Nucleus accumbens (tissue), 56 donors: ENCODE measurements at places on chromosomes 6 and 20.
A peak's percentile ranks its signal among the peaks of the same experiment; 100 is the strongest.

DNA sequence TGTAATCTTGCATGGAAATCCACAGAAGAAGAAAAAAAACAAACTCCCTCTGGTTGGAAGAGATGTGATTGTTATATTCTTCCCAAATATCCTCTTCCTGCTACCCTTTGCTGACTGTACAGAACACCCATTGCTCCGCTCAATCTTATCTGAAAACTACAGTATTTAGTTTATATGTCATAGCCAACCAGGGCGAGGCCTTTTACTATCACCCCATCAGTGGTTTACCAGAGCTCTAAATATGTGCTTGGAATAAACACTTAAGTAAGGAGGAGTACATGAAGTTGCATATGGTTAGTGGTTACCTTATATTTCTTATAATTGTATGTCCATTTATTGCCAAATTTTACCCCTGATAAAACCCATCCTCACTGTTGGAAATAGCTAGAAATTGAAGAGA, 12.2 kb downstream of the PRL start:
- no peak for DNase-seq

GRCh38 chr6:27757307-27757706, 154.9 kb downstream of the OR2B2 start:
- DNase-seq: no peak

- no peak for DNase-seq
These were observed 1.9 kb downstream of the POU5F1 start for GRCh38 chr6:31168606-31169005.

DNA sequence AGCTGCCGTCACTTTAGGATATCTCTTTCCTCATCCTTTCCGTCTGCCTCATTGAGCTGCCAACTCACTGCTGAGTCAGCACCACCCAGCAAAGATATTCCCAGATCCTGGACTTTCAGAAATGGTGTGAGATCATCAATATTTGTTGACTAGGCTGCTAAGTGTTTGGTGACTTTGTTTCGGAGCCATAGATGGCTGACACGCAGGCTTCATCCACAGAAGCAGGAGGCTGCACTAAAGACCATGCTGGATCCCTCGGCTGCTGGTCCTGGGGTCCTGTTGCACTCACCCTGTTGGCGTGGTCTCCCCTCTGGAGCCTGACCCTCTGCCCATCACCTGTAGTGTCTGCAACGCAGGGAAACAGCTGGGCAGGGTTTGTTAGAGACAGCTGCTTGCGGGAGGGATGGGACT, 96.5 kb downstream of the ERMARD start:
- no peak for DNase-seq

- peak; percentile 11 for DNase-seq
These were observed 3.0 kb upstream of the ABCF1 start for GRCh38 chr6:30568245-30568644.

DNA sequence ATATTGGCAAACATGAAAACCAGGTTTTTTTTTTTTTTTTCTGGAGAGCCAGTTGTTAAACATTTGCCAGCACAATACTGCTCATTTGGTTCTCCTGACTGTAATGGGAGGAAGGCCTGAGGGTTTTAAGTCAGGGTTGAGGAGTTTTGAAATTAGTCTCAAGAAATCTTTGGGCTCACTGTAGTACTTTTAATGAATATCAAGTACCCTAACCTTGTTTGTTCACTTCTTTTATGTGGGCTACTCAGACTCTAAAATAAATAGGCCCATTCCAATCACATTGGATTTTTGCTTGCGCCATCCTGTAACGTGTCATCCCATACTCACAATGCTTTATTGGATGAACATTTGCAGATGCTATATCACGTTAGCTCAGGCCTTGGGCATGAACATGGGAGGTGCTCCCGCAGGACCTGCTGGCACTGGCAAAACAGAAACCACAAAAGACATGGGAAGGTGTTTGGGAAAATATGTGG, 146.9 kb downstream of the DNAH8 start:
- DNase-seq: no peak

GRCh38 chr6:8017276-8017701, 46.9 kb downstream of the BLOC1S5 start:
- no peak for DNase-seq

- DNase-seq: no peak
These were observed 95.4 kb upstream of the DEFB112 start for GRCh38 chr6:50145125-50145524.

DNA sequence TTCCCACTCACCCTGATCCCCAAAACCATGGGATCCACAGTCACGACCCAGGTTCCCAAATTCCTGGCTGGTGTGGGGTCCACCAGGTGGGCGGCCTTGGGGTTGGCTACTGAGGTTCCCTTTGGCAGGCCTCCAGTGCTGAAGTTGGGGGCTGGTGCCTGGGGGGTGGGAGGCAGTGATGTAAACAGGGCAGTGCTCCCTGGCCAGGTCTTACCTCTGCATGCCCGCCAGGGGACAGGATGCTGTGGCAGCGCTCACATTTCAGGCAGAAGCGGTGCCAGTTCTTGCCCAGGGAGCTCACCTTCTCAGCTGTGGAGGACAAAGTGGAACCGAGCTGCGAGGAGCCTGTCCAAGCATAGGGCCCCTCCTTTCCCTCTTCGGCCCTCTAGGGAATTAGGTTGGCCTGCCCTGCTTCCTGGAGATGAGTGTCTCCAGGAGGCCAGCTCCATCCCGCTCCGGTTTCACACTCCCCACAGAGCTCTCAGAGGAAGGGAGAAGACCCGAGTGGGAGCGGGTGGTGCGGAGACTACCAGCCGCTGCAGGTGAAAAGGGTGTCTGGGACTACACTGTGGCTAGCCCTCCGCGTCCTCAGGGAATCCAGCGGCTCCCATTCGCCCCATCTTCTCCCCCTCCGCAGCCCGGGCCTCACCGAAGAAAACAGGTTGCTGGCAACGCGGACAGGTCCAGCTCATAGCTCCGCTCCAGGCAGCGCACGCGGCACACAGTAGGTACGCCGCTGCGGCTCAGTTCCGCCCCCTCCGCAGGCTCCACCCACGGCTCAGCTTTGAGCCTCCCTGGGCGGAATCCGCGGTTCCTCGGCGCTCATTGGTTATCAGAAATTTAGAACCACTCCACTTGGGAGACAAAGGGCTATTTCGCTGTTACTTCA, at the start of gene CRIP3:
CRIP3 (minus strand) TSS at position 726 of the 889 bp plus-strand sequence; CDS start at position 692, 34 bp downstream.
- DNase-seq: no peak

DNA sequence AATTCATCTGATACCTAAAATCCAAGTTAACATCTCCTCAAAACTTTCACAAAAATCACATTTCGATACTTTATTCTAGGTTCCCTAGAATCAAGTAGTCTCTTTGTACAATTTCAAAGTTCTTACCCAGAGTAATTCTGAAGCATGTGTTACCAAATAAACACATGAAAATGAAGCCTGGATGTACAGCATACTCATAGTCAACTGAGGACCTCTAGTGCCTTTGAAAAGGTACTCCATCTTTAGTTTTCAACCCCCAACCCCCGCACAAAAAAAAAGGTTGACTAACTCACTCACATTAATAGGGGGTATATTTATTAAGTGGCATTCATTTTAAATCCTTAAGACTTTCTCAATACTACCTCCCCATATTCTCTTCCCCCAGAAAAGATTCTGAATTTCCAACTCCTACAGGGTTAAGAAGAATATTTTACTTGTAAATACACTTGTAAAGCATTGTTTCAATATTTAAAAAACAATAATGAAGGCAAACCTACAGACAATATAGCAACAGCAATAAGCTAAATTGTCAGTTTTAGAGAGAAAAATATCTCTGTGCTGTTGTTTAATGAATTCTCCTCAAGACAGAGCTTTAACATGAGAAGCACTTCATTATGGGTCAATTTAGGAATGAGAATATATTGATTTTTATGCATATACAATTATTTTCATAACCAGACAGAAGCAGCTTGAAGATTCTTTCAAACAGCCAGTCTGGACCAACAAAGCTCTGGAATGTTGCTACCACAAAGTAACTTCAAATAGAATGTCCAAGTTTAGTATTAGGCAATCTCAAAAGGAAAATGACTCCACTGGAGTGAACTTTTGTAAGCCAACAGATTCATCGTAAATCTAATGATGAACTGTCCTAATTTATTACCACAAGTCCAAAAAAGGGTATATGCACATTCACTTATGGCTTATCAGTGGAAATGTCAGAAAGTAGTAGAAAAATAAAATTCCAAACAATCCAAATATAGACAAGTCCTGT, 3.3 kb downstream of the PLN start:
- DNase-seq: no peak

GRCh38 chr6:13536796-13537526, 37.4 kb upstream of the SIRT5 start:
- DNase-seq: no peak

DNA sequence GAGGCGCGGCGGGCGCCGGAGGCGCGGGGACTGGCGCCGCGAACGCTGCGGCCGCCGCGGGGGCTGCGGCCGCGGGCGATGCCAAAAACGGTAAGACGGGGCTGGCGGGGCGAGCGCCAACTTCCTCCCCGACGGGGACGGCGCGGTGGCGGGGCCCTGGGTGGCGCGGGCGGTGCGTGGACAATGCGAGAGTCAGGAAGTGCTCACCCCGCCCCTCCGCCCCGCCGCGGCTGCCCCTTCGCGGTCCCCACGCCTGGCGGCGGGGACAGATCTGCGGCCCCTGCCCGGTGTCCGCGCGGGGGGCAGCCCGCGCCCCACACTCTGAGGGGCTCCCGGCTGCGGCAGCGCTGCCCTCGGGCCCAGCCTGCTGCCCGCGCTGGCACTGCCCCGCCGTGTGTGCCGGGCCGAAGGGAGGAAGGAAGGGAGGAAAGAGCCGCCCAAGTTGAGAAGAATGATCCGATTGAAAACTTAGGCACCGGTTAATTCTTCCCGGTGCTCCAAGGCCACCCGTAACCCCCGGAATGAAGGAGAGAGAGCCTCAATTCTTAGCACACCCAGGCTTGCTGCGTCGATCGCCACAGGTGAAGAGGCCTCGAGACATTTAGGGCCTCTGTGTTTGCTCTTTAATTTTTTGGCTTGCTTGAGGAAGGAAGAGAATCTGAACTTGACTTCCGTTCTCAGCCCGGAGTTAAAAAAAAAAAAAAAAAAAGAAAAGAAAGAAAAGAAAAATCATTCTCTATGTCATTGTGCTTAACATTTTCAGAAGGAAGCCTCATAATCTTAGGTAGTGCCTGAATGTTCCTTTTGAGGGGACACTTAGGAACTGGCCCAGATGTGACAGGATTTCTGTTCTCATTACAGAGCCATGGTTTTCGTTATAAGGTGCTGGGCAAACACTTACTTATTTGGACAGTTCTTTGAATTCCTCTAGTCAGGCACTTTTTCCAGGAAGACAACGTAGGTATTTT, 982 bp downstream of the HECA start:
- DNase-seq: no peak

GRCh38 chr6:170423814-170424603, 117.5 kb downstream of the FAM120B start:
- no peak for DNase-seq

GRCh38 chr6:145457556-145457955, 277.8 kb downstream of the EPM2A start:
- DNase-seq: no peak

DNA sequence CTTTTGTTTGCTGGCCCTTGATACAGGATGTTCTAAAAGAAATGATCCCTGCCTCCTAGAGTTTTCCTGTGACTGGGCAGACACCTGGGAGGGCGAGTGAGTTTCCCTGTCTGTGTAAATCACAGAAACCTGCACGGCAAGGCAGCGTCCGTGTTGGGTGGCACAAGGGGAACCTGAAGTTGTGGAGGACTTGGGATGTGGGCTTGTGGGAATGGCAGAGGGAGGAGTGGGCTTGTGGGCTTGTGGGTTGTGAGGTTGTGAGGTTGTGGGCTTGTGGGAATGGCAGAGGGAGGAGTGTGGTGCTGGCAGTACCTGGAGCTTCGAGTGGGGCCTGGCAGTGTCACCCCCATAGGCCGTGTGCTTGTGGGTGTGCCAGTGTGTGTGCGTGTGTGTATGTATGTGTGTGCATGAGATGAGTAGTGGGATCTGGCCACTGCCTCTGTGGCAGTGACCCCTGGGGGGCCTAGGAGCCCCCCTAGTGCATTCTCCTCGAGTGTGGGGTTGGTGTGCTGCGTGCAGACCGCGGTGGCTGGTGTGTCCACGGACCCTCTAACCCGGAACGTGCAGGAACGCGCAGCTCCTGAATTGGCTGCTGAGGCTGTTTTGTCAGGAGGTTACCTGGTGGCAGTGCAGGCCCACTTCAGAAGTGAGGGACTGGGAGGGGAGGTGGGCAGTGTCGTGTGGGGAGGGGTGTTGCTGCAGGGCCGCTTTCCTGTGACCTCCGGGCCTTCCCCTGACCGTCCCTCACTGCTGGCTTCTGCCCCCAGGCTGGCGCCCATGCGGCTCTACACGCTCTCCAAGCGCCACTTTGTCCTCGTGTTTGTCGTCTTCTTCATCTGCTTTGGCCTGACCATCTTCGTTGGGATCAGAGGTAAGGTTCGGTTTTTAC, 13.0 kb downstream of the TMEM181 start:
- DNase-seq: no peak

DNA sequence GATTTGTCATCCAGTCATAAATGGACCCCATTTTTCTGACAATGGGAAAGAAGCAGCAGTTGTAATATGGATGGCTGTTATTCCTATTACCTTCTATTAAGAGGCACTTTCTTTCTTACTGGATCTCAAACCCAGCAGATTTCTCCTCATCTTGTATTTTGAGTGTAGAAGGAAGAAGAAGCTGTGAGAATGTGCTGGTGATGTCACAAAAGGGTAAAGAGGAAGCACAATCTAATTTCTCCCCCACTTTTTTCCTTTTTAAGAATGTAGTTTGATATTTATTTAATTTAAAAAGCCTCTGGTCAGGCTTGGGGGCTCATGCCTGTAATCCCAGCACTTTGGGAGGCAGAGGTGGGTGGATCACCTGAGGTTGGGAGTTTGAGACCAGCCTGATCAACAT, 100.0 kb upstream of the JARID2 start:
- DNase-seq: no peak

- no peak for DNase-seq
These were observed 112.7 kb downstream of the GJA1 start for GRCh38 chr6:121548131-121548530.

GRCh38 chr6:41684311-41685180, 46.3 kb downstream of the MDFI start:
- no peak for DNase-seq
